MM.1S (cell line): ENCODE measurements at places on chromosomes 2 and 18.

DNA sequence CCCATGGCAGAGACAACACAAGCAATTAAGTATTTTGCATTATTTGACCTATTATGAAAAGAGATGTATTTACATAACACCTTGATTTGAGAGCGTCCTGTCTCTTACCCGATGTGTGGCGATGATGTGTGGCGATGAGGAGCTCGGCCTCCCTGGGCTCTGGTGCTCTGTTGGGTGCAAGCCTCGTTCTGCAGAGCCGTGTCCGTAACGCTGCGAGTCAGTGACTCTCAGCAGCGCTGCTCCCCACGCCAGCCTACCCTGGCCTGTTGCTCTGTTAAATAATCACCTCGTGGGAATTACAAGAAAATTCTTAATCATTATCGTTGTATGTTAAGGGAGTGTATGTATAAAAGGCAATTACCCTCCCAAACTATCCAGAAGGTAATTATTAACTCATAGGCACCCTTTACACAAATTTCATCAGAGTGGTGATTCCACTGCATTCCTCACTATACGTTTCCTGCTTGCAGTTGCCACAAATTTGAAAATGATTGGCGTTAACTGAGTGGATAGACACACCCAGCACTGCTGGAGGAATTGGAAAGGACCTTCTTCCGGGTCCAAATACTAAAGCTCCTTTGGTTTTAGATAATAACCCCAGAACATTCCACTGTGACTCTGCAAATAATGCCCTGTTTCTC is 52.0 kb upstream of the NFATC1 start:
- no peak overlapping the region for H3K27ac ChIP-seq
- no peaks in the 10 kb centered on the region for H3K27me3 ChIP-seq
- no peak for DNase-seq
- H3K36me3 ChIP-seq = peaks cover 9% of the 10 kb centered on the region; the same call in 1 of the 2 replicates
- H3K4me3 ChIP-seq = no peak overlapping the region

DNA sequence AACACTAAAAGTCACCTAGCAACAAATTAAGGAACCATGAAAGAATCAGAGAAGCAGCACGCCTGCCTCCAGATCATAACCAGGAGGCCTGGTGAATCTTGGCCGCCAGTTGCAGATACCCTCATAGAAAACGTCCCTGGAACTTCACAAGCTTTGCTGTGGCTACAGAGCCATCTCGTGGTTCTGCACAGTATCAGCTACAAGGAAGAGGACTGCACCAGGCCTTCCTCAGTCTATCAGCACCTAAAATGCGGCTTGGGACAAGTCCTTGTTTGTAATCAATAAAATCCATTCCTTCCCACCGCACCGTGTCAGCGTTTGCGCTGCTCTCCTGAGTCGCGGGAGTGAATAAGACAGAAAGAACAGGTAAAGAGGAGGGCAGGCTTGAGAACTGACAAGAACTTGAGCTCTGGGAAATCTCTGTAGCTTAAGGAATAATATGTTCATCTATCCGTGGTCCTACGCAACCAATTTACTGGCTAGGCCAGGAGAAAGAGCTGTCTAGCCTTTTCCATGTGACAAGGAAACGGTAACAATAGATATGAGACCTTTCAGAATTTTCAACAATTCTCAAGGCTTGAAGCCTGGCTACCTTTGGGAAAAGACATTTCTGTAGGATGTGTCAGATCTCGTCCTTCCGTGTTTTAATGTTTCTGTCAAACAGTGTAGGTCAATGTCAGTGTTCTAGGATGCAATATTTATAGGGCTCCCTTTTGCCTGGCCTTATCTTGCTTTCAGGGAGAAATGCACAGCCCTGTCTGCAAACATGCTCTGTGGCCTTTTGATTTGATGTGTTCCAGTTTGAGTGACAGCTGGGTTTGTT is 128.5 kb upstream of the RAB12 start:
- no peaks in the 10 kb centered on the region for H3K36me3 ChIP-seq
- no peaks in the 10 kb centered on the region for H3K4me1 ChIP-seq
- H3K27me3 ChIP-seq = no peaks in the 10 kb centered on the region

DNA sequence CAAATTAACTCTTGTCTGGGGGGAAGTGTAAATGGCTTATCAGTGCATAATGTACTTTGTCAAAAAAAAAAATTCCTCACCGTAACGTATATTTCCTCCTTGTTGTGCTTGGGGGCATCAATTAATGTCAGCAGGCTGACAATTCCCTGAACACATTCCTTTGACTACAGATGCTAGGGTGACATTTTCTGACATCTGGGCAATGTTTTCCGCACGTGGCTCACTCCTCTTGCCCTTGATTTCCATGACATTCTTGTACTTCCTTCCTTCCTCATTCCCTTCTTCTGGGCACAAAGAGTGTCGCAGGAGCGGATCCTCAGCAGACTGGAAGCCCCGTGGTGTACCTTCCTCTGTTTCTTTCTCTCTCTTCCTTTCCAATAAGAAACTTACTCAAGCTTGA is 173.7 kb downstream of the SP3 start:
- no peak overlapping the region for H3K27ac ChIP-seq
- no peaks in the 10 kb centered on the region for H3K4me1 ChIP-seq
- no peaks in the 10 kb centered on the region for H3K27me3 ChIP-seq
- H3K4me3 ChIP-seq = no peak overlapping the region
- DNase-seq = no peak
- no peaks in the 10 kb centered on the region for H3K36me3 ChIP-seq

GRCh38 chr2:98579926-98580325 is 28.4 kb downstream of the COA5 start:
- no peak for DNase-seq
- H3K27me3 ChIP-seq = no peaks in the 10 kb centered on the region
- H3K27ac ChIP-seq = no peak overlapping the region
- H3K4me3 ChIP-seq = no peak overlapping the region
- no peaks in the 10 kb centered on the region for H3K4me1 ChIP-seq

DNA sequence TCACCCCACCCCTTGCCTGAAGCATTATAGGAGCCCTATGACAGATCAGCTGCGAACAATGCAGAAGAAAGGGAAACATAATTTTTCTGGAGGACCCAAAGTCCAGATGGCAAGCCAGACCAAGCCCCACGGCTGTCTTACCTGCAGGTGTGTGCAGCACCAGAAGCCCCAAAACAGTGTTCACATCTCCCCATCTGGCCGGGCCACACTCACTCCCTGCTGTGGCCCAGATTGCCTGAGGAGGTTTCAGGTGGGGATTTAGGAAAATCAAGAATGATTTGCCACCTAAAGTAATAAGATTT is 11.7 kb upstream of the STK17B start:
- H3K27ac ChIP-seq = peak overlapping the region; percentile 75
- peak; percentile 78 for DNase-seq

DNA sequence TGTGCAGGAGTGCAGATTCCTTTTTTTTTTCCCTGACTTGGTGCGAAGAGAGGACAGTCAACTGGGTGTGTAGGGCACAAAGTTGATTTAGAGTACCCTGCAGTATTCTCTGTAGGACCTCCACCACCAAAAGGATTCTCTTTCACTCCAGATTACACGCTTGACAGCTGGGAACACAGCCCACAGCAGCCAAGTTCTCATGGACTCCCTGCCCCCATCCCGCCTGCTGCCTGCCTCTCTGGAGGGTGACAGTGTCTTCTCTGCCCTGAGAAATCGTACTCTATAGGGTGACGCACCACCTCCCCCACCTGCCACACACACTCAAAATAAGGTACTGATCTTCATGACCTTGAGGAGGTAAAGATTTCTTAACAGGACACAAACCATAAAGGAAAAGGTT is 26.6 kb upstream of the IHH start:
- no peaks in the 10 kb centered on the region for H3K36me3 ChIP-seq
- H3K4me1 ChIP-seq = no peaks in the 10 kb centered on the region
- H3K4me3 ChIP-seq = no peak overlapping the region
- no peak overlapping the region for H3K27ac ChIP-seq
- no peaks in the 10 kb centered on the region for H3K27me3 ChIP-seq
